KG1 (cell line): ENCODE measurements at places on chromosomes 16 and 17.

DNA sequence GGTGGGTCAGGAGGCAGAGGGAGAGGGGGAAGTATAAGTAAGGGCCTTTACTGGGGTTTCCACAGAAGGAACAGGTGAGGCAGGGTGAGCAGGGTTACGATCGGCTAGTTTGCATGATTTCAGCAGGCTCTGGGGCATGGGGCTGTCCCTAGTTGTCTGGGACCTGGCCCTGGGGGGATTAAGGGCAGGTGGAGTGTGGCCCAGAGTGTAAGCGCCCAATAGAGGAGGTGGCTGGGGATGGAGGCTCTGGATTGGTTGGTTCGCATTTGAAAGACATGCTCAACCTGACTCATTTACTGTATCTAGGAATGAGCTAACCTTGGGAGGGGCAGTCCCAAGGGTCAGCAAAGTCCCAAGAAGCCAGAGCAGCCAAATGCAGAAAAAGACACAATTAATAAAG lies 230.3 kb downstream of the MAP2K4 start:
- DNase-seq, result no peak

- DNase-seq, result no peak
Measured at GRCh38 chr17:48719642-48720265, 2.6 kb downstream of the PRAC1 start.

DNA sequence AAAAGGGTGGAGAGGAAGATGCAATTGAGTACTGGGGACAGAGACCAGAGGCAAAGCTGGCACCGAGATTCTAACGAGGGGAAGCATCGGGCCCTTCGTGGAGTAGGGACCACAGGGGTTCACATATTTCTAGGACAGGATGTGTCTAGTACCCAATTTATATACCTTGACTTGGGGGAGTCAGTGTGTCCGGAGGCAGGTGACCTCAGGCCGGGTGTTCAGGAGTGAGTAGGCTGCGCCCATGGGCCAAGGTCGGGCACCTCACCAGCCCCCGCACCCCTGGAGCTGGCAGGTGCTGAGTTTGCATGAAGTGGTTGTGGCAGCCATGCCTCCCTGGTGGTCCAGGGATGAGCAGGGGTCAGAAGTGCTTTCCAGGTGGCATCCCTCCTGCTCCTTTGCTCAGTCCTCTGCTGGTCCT lies 8.6 kb upstream of the NXPH3 start:
- no peak for DNase-seq

- no peak for DNase-seq
Measured at GRCh38 chr17:7328840-7329373, at the start of gene NEURL4. NEURL4 (minus strand) TSS chr17:7329335; CDS start chr17:7329312, 23 bp downstream.

DNA sequence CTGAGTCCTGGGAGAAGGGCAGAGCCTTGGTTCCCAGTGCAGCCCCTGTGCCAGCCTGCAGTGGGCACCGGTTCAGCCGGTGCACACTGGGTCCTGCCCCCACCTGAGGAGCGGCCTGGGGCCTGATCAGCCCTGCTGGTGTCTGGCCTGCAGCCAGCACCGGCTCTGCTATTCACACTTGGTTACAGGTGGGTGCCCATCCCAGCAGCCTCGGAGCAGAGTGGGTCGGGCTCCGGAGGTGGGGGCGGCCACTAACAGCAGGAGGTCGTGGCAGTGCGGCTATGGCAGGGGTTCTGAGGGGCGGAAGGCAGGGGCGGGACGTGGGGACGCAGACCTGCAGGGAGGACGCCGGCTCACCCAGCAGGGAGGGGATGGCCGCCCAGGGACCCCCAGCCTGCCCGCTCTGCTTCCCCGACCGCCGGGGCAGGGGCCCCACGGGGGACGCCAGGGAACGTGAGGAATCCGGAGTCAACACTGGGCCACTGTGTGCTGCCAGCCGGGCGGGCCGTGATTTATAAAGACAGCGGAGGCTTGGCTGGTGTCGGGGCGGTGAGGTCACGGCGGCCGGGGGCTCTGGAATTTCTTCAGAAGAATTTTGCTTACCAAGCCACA lies 20.3 kb downstream of the METRNL start:
- no peak for DNase-seq

- DNase-seq, result no peak
Measured at GRCh38 chr17:80497726-80498241, 21.4 kb upstream of the NPTX1 start.

GRCh38 chr17:50657627-50658026 lies 22.9 kb downstream of the ABCC3 start:
- no peak for DNase-seq
